ENCODE measurements at places on chromosomes 6 and 20. TPM values are rescaled to one million over a fixed set of nuclear protein-coding genes. Genes with fewer than 3 reads are reported as not detected.

Gene SYNDIG1
- total RNA-seq, result not detected

Gene GABRR1
- not detected for total RNA-seq

Gene NTSR1
- 0.11 TPM for total RNA-seq

Gene CCM2L
- not detected for total RNA-seq

Gene PSORS1C2
- total RNA-seq, result not detected

Gene MACROD2
- 0.65 TPM for total RNA-seq

Gene LMBRD1
- total RNA-seq, result 71.5 TPM

Gene CST5
- total RNA-seq, result not detected

Gene C6orf15
- total RNA-seq, result 1.2 TPM

Gene HLA-DPA1
- 14.9 TPM for total RNA-seq

Gene EDN1
- 91.0 TPM for total RNA-seq

Gene ANKEF1
- total RNA-seq, result 5.5 TPM

Gene C20orf204
- 2.0 TPM for total RNA-seq

Gene PRSS16
- 10.2 TPM for total RNA-seq
